Activated T-helper 1 cell treated with Interleukin-2 at 50 U/mL for 16 hours (primary cell): ENCODE measurements at places on chromosomes 13 and 19.

- DNase-seq: no peak
Observed at GRCh38 chr19:11238041-11238440, 1.4 kb upstream of the ANGPTL8 start.

DNA sequence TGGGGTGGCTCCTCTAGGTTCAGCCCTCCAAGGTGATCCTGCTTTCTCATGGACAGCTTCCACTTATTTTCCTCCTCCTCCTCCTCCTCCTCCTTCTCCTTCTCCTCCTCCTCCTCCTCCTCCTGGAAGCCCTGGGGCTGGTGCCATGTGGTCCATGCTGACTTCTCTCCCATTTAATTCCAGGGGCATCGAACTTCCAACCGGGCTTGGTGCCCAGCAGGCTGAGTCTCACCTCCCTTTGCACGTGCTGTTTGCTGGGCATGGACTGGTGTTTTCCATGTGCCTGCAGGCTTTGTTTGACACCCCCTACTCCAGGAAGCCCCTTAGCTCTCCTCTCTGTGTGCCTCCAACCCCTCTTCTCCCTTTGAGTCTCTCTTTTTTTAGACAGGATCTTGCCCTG lies 3.7 kb downstream of the MAST3 start:
- no peak for DNase-seq

- no peak for DNase-seq
Observed at GRCh38 chr13:36533806-36534205, 101.5 kb downstream of the CCNA1 start.

- DNase-seq: no peak
Observed at GRCh38 chr13:31790992-31791391, 51.7 kb downstream of the RXFP2 start.

DNA sequence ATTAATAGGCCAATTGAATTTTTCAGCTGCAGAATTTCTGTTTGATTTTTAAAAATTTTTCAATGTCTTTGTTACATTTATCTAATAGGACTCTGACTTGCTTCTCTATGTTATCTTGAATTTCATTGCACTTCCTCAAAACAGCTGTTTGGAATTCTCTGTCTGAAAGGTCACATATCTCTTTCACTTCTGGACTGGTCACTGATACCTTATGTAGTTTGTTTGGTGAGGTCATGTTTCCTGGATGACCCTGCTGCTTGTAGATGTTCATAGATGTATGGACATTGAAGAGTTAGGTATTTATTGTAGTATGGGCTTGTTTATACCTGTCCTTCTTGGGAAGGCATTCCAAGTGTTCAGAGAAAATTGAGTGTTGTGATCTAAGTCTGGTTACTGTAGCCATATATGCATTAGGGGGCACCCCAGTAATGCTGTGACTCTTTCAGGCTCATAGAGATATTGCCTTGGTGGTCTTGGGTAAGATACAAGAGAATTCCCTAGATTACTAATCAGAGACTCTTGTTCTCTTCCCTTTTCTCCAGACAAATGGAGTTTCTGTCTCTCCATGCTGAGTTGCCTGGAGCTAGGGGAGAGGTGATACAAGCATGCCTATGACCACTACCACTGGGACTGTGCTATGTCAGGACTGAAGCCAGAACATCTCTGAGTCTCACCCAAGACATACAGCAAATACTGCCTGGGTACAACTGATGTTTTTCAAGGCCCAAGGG lies 27.8 kb downstream of the RFC3 start:
- no peak for DNase-seq

GRCh38 chr19:610071-610800 lies 20.6 kb downstream of the HCN2 start:
- DNase-seq: peak; percentile 29

DNA sequence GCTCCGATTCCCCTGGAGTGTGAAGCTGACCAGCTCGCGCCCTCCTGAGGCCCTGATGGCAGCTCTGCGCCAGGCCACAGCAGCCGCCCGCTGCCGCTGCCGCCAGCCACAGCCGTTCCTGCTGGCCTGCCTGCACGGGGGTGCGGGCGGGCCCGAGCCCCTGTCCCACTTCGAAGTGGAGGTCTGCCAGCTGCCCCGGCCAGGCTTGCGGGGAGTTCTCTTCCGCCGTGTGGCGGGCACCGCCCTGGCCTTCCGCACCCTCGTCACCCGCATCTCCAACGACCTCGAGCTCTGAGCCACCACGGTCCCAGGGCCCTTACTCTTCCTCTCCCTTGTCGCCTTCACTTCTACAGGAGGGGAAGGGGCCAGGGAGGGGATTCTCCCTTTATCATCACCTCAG lies 20.3 kb downstream of the CKM start:
- DNase-seq: no peak

- no peak for DNase-seq
Observed at GRCh38 chr19:45451131-45451849, 16.5 kb upstream of the FOSB start.

DNA sequence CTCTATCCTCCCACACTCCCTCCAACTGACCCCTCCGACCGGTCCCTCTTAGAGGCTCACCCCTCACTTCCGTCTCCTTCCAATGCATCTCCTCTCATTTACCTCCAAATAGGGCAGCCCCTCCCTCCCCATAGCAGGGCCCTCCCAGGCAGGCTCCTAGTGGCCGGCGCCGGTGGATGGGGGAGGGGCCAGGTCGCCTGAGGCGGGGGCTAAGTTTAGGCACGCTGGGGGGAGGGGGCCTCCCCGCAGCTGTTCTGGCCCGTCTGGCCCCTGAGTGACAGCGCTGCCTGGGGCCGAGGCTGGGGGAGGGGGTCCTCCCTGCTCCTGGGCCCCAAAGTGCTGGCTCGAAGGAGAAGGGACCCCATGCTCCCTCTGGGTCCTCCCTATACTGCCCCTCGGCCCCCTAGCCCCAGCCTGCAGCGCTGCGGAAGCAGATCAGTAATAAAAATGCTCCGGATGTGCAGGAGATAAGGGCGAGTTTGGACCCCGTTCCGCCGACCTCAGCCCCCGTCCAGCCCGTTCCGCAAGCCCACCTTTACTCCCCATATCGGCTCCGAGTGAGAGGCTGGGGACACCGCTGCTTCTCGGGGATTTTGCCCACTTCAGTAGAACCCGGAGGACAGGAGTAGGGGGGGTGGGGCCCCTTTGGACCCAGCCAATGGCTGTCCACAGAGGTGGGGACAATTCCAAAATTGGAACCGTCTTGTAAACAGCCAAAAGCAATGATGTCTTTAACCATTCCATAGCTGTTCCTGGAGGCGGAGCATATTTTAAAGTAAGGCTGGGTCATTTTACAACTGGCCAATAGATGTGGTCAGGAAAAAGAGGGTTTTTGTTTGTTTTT lies 4.0 kb downstream of the RTN2 start:
- DNase-seq: no peak

GRCh38 chr19:41264581-41265394 lies 616 bp downstream of the HNRNPUL1 start:
- peak; percentile 27 for DNase-seq

- DNase-seq: no peak
Observed at GRCh38 chr13:110876609-110877008, 38.3 kb downstream of the ANKRD10 start.

DNA sequence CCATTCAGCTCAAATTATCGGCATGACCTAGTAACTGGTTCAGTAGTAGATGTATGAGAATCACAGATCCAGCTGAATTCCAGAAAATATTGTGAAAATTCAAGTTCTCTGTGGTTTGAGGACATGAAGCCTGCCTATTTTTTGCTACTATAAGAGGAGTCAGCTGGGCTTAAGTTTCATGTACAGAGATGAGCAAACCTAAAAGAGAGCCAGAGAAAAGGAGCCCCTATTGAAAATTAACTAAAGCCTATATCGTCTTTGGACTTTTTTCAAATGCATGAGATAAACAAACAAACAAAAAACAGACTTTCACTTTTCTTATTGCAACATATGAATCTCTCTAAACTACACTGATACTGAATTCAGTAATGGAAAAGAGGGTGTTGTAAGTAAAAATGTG lies 106.8 kb upstream of the SPRY2 start:
- DNase-seq: no peak

- DNase-seq: peak; percentile 13
Observed at GRCh38 chr13:114049026-114049425, 75.2 kb upstream of the C13orf46 start.

DNA sequence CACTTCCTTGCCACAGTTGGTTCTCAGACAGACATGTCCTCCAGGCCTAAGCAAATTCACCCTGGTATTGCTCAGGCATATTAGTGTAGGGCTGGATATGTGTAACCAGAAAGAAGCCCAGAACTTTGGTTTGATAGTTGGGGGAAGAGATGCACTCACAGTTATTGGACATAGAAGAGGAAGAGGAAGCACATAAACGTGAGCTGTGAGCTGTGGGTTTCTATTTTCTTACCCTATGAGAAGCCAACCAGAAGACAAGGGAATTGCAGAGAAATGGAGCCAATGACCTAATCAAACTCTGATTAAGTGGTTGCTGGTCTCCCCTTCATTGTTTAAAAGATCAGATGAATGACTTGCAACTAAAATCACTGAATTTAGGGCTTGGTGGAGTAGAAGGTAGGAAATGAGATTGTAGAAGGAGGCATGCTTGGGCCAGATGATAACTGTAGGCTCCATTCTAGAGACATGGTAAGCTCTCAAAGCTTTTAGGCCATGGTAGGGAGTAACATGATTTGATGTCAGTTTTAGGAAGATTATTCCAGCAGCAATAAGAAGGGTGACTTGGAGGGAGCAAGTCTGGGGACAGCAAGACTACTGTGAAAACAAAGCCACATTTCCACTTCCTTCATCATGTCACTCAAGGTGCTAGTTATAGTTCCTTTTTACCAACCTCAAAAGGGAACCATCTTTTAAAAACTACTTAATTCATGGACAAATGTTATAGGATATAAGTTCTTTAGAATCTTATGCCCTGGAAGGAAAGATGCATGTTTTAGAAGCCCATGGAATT lies 24.1 kb upstream of the WDFY2 start:
- DNase-seq: no peak

DNA sequence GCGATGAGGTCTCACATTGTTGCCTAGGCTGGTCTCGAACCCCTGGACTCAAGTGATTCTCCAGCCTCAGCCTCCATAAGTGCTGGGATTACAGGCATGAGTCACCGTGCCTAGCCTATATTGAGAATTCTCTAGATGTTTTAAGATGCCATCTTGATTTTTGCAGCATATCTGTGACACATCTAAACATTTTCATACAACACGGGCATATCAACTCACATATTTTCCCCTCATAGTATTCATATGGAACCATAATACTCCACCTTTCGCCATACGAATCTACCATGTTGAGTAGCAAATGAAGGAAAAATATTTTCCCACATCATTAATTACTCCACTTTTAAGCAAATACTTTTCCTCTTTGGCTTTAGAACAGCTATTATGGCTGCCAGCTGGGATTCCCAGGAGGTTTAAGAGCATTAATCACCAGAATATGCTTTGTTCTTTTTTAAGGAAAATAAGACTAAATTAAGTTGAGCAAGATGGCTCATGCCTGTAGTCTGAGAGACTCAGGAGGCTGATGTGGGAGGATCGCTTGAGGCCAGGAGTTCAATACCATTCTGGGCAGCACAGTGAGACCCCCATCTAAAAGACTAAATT lies 56.9 kb upstream of the GTF2F2 start:
- DNase-seq: no peak

- DNase-seq: no peak
Observed at GRCh38 chr13:26529441-26529840, 28.0 kb upstream of the WASF3 start.

- DNase-seq: no peak
Observed at GRCh38 chr13:108588516-108588915, 40.9 kb upstream of the MYO16 start.

GRCh38 chr19:31392464-31392863 lies 43.2 kb upstream of the TSHZ3 start:
- DNase-seq: no peak

DNA sequence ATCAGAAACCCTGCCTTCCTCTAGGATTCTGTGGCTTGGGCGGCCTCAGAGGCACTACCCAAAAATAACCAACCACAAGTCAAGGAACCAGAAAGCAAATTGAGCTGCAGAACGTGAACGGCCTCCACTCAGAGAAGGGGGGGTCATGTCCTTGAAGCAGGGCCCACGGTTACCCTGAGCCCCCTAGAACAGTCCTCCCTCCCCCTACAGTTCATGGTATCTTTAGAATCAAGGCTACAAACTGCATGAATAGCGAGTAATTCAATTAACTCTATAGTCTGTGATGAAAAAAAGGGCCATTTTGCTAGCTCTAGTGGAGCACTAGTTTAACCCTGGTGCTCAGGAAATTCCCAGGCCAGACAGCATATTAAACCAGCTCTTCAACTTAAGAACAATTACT lies 79.0 kb upstream of the ZNF507 start:
- no peak for DNase-seq

DNA sequence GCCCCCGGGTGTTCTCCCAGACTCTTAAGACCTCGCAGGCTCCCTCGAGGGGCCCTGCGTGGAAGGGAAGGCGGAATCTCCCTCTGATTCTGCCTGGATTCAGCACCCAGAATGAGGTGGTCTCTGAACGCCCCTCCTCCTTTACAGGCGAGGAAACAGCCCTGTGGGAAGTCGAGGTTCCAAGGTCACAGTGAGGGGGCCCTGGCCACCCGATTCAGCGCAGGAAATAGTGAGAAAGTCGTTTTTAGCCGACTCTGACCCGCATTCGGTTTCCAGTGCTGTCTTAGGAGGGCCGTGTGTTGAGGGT lies 1.1 kb downstream of the BSG start:
- DNase-seq: no peak

- no peak for DNase-seq
Observed at GRCh38 chr19:33407716-33408115, 34.2 kb downstream of the CEBPG start.

DNA sequence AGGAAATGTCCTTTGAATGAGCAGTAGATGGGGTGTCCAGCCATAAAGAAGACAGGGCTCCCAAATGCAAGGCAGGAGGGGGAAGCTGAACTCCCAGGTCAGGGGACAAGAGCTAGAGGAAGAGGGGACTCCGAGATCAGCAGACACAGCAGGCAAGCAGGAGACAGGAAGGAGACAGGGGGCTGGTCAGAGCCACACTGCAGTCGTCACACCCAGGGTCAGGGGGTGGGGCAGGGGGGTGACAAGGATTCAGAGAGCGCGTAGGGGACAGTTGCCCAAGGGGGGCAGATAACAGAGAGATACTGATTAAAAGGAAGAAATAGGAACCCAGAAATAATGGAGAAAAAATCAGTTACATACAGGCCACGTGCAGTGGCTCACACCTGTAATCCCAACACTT lies 3.2 kb downstream of the HSD17B14 start:
- no peak for DNase-seq

- no peak for DNase-seq
Observed at GRCh38 chr19:51084505-51084904, 1.8 kb upstream of the KLK14 start.

DNA sequence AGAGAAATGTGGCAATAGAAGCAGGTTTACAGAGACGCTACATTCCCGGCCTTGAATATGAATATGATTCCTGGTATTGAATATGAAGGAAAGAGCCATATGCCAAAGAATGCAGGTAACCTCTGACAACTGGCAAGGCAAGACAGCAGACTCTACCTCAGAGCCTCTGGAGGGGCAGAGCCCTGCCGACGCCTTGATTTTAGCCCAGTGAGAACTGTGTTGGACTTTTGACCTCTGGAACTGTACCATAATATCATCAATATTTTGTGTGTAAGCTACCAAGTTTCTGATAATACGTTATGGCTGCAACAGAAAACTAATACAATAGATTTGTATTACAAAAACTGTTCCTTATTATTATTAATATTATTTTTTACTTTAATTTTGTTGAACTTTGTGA lies 219.7 kb downstream of the FGF14 start:
- no peak for DNase-seq
